ENCODE measurements at places on chromosomes 7 and 10. TPM values are rescaled to one million over a fixed set of nuclear protein-coding genes. Genes with fewer than 3 reads are reported as not detected.

Gene OGDHL
- 0.76 TPM for polyA plus RNA-seq

Gene CALCR
- polyA plus RNA-seq, result 0.24 TPM

Gene CC2D2B
- polyA plus RNA-seq, result 1.4 TPM

Gene NUTM2B
- 1.4 TPM for polyA plus RNA-seq

Gene SNX8
- polyA plus RNA-seq, result 22.2 TPM

- no peak for DNase-seq
These were observed 17.7 kb downstream of the GATA3 start for GRCh38 chr10:8072211-8072610.

GRCh38 chr7:136588216-136588615 lies 280.2 kb upstream of the CHRM2 start:
- DNase-seq, result no peak

DNA sequence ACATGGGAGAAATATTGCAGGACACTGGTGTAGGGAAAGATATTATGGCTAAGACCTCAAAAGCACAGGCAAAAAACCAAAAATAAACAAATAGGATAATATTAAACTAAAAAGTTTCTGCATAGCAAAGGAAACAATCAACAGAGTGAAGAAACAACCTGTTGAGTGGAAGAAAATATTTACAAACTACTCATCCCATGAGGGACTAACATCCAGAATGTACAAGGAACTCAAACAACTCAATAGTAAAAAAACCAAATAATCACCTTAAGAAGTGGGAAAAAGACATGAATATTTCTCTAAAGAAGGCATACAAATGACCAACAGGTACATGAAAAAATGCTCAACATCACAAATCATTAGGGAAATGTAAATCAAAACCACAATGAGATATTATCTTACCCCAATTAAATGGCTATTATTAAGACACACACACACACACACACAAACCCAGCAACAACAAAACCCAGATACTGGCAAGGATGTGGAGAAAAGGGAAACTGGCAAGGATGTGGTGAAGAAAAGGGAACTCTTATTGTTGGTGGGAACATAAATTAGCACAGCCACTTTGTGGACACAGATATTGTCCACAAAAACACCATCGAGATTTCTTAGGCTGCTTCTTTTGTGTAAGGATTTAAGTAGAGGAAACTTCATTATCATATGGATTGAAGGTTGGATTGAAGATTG lies 9.8 kb upstream of the RAB18 start:
- DNase-seq, result no peak

GRCh38 chr7:48786951-48787350 lies 137.4 kb upstream of the CDC14C start:
- no peak for DNase-seq

- no peak for DNase-seq
These were observed 4.3 kb upstream of the UCN3 start for GRCh38 chr10:5360318-5360915.

- DNase-seq, result no peak
These were observed 248.2 kb downstream of the REEP3 start for GRCh38 chr10:63769367-63769766.

DNA sequence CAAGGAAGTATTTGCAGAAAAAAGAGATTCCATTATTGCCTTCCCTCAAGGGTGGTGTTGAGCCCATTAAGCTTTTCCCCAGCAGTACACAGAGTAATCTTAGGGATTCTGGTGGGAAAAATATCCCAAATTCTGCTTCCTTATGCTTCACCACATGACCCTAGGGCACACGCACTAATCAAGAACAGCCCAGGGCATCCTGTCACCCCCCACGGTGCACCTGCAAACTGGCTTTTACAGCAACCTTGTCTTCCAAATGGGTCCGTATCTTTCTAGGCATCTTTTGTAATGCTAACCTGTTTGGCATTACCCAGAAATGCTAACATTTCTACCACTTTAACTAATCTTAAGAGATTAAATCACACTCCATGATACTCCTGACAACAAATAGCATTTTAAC lies 926 bp upstream of the C7orf33 start:
- no peak for DNase-seq

GRCh38 chr7:66255534-66256100 lies 50.5 kb downstream of the TPST1 start:
- DNase-seq, result no peak

DNA sequence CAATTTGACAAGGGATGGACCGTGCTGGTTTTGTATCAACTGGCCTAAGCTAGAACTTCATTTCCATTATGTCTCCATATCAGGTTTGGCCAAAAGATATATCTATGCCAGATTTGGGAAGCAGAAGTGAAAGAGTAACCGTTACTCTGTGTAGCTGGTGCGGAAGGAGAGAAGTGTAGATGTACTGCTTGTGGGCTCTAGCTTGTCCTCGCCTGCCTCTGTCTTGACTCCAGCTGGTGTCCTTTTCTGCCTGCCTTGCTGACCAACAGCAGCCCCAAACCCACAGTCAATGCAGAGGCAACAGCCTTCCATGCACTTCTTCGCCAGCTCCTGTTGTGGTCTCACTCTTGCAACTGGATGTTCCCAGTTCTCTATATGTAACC lies 128.5 kb downstream of the KIF20B start:
- no peak for DNase-seq

DNA sequence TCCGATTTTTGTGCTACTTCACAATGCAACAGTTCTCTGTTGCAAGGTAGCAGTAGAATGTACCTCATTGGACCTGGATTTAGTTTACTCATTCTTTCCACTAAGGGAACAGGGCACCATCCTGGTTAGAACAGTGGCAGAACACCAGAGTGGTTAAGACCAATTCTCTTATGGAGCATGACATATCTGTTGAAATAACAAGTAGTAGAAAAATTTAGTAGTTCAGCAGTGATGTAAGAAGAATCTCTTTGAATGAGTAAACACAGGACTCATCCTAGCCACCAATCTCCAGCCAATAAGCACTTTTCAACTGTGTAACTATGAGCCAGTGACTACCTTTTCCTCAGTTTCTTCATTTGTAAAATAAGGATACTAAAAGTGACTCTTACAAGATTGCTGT lies 2.4 kb downstream of the ANKRD22 start:
- no peak for DNase-seq

DNA sequence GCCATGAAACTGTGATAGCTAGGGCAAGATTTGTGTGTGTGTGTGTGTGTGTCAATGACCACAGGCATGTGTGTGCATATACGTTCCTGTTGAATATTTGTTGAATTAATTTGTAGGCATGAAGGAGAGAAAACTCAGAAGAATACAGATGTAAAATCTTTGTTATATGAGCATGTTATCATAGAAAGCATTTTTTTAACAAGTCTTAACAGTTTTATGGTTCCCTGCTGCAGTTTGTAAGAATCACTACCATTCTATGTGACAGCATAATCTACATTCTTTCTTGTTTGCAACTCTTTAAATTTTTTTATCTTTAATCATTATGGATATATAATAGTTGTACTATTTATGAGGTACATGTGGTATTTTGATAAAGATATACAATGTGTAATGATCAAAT lies 130.3 kb downstream of the CD36 start:
- DNase-seq, result no peak

- peak; percentile 58 for DNase-seq
These were observed 16.0 kb downstream of the MYOZ1 start for GRCh38 chr10:73625004-73625883.

DNA sequence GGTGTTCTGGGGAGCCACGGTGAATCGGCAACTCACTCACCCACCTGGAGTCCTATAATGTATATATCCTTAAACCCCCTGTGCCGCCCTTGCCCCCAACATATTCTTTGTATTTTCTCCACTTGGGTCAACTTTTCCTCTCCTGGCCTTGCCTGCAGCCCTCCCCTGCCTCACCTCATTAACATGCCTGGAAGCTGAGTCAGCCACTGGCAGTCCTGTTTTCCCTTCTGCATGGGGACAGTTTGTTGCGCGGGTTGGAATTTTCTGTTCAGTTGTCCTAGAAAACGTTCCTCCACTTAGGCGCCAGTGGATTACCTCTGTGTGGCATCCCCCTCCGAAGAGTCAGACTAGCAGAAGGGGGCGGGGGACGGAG lies 97.4 kb downstream of the C10orf105 start:
- DNase-seq, result no peak

DNA sequence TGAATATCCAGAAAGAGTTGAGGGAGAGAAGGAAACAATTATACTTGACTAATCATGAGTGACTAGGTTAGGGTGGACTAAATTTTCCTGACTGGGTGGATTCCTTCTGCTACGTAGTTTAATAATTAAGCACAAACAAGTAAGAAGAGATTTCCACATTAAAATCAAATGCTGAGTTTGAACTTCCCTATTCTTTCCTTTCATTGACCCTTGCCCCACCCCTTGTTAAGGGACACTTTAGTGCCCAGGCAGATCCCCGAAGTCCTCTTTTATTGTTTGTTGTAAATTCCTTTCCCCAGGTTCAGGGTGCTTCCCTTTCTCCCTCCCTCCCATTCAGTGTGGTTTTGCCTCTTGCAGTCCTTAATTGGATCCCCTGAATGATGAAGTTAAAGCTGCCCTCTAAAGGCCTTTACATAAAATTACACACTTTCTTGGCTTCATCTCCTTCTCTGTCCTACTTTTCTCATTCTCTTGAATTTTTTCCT lies 8.8 kb upstream of the SPAM1 start:
- peak; percentile 11 for DNase-seq

GRCh38 chr10:4051641-4052151 lies 266.7 kb upstream of the KLF6 start:
- DNase-seq, result no peak

Data from right lung (tissue), 10 donors.